ENCODE measurements at places on chromosomes 7 and 10.

DNA sequence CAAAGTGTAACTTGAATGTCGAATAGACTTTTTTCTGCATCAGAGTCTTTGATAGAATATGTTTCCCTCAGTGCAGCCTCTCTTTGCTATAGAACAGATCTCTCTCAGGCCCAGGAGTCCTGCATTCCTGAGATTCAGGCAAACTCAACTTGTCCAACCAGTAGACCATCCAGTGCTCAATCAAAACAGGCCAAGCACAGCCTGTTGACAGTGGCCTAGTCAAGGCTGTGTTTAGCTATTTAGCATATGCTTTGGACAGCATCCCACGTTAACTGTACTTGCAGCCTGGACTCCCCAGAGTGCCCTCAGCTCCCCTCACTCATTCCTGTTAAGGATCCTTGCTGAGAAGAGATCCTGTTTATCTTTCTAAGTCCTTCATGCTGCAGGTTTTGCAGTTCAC lies 16.3 kb downstream of the OR6V1 start:
- DNase-seq: no peak

GRCh38 chr7:150451097-150451793 lies 815 bp downstream of the GIMAP8 start:
- peak; percentile 60 for DNase-seq

DNA sequence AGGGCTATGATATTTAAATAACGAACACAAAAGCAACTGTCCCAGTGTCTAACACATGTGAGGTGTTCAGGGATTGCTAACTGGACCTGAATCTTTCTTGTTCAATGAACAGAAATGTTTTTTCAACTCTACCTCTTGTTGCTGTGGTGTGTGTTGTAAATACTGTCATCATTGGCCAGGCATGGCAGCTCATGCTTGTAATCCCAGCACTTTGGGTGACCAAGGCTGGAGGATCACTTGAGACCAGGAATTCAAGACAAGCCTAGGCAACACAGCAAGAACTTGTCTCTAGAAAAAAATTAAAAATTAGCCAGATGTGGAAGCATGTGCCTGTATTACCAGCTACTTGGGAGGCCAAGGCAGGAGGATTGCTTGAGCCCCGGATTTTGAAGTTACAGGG lies 1250.9 kb downstream of the TYW1 start:
- DNase-seq: no peak

DNA sequence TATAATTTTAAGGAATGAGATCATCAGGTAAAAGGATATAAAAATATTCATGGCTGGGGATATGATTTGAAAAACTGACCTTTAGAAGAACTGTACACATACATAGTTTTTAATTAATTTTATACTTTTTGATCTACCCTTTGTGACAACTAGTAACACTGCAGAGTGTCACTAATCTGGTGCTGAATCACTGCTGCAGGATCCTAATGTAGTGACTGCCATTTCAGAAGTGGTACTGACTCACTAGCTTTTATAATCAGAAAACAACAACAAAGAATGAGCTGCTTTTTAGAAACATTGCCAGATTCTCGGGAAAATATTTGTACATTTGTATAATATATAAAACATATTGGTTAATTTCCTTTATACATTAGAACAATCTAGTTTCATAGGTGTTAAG lies 110.4 kb downstream of the HIPK2 start:
- no peak for DNase-seq

- no peak for DNase-seq
Observed at GRCh38 chr10:2920168-2920567, 147.2 kb upstream of the PFKP start.

DNA sequence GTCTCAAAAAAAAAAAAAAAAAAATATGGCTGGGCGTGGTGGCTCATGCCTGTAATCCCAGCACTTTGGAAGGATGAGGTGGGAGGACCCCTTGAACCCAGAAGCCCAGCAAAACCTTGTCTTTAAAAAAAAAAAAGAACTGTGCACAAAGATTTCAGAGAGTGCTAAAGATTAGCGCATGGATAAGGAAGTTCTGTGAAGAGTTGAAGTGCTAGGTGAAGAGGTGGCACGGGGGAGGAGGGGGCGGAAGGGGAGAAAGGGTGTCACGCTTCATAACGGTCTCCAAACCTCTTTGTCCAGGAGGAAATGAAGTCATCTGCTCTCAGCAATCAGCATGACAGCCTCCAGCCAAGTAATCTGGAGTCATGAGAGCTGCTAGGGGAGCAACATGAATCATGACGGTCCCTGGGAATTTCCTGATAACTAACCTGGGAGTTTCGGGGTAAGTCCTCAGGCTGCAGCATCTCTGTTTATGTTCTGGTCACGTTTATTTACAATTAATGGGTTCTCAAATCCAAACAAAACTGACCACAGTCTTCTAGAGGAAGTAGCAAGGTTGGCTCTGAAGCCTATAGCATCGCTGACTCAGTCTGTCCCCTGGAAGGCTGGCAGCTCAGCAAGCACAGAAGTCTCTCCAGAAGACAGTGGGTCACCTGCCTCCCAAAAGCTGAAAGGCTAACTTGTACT lies 1.9 kb upstream of the PLAU start:
- peak; percentile 75 for DNase-seq

DNA sequence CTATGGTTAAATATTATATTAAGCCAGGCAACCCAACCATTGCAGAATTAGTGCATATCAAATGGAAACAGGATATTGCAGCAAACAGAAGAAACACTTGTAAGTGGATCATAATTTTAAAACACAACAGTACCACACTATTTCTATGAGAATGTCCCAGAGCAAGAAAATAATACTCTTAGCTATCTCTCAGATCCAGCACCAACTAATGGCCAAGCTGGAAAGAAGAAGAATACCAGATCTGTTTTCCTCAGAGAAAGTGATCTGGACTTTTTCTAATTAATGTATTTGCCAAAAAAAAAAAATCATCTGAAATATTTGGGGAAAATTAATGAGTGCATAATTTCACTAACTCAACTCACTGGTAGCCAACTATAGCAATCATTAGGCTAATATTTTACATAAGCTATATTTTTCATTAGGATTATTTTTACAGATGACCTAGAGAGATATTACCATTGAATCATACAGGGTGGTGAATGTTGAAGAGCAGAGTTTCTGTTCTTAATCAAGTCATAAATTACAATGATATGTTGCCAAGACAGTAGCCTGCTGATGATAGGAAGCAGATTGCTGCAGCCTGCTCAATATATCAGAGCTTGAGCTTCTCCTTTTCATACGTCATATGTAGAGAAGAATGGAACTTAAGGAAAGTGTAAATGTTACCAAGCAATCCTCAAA lies 995.4 kb upstream of the LRRN3 start:
- no peak for DNase-seq

DNA sequence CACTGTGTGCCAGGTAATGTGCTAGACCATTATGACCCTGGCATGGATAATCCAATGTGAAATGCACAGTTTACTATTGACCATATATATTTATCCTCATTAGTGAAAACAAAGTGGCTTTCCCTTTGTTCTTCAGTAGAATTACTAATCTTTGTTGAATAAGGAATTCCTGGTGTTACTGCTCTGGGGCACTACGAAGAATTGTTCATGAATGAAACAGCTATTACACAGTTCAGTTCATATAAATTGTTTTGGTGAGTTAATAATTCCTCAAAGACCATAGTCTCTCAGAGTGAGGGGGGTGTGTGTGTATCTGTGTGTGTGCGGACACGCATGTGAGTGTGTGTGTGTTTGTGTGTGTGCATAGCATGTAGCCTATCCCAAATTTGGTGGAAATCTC lies 668.0 kb upstream of the MBL2 start:
- no peak for DNase-seq

GRCh38 chr10:121572859-121573537 lies 25.2 kb downstream of the FGFR2 start:
- DNase-seq: no peak

- no peak for DNase-seq
Observed at GRCh38 chr7:22083704-22084240, 138.1 kb upstream of the CDCA7L start.

- no peak for DNase-seq
Observed at GRCh38 chr7:2979951-2980350, 63.7 kb downstream of the CARD11 start.

DNA sequence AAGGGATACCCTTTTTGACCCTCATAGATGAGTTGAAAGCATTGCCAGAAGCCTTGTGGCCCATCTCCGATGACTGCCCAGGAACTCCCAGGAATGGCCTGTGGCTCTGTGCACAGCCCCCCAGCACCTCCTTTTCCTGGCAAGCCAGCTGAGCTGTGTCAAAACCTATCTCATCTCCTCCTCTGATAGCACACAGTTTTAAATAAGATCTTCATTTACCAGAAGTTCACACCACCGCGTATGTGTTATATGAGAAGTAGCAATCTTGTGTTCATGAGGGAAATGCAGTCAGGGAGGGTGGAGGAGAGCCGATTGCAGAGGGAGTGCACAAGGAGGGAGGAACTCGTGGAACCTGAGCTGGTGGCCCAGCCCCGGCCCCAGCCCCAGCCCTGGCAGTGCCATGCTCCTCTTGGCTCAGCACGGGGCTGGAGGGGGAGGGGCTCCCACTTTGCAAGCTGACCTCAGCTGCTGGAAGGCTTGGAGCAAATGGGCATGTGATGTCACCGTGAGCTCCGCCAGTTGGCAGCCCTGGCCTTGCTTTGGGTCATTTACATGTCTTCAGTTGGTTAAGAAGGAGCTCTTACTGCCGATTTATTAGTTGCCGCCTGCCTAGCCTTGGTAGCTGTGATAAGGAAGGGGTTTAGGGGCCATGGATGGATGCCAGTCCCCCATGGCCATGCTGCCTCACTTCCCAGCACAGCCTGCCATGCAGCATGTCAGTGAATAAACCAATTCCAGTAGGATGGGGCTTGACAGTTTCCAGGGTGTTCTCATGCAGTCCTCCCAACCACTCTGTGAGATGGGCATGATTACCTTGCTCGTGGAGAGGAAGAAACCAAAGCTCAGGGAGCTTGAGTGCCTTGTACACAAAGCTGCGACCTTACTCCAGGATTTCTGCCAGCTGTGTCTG lies 20.0 kb downstream of the UNC5B start:
- DNase-seq: no peak

DNA sequence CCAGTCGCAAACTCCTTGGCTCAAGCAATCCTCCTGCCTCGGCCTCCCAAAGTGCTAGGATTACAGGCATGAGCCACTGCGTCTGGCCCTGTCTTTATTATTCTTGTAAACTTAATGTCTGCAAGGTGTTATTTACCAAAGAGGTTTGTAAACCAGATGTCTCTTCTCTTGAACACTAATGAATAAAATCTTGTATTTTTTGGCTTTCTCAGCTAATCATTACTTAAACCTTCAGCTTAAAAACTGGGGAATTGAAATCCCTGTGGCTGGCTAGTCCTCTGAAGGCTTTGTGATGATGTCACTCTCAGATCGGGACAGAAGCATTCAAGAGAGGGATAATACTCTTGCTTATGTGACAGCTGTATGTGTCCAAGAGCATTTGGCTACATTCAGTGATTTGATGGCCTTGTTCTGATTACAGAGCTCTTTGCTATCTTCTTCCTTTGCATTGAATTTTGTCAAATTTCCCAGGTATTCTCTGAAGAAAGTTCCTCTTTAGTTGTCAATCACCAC lies 130.3 kb downstream of the BICC1 start:
- DNase-seq: no peak

DNA sequence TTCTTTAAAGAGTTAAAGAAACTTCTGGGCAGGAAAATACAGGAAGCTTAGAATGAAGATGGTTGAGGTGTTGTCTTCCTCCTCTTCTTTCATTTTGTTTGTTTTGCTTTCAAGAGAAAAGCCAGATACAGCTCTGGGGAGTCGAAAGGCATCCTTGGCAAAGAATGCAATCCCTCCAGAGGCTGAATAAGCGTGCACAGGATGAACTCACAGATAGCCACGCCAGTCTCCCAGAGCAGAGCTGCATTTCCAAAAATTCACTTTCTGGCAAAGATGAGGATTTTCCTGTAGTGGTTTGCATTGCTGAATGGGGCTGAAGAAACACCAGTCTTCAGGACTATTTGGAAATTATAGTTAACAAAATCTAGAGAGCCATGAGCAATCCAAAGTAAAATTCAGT lies 336.4 kb downstream of the NRG3 start:
- DNase-seq: no peak

GRCh38 chr10:68938117-68938516 lies 17.9 kb upstream of the DDX21 start:
- DNase-seq: no peak

DNA sequence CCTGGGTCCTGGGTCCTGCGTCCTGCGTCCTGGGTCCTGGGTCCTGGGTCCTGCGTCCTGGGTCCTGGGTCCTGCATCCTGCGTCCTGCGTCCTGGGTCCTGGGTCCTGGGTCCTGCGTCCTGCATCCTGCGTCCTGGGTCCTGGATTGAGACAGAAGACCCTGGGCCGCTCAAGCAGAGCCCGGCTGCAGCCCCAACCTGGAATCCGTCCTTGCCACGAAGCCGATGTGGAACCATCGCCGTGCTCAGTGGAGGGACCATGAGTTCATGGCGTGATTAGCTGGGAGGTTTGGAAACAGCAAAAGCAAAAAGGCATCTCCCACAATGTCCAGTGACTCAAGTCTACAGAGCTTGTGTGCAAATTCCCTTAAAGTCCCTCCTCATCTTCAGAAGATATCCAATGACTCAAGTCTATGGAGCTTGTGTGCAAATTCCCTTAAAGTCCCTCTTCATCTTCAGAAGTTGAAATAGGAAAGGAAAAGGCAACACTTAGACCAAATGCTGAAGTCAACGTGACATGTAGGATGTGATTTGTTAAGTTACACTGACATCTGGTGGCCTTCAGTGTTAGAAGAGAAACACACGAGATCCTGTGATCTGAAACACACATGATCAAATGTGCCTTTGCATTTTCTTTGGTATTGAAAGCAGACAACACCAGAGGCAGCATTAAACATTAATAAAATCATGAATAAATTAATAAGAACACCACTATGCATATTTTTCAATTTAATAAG lies 179.9 kb downstream of the PTPRN2 start:
- no peak for DNase-seq

DNA sequence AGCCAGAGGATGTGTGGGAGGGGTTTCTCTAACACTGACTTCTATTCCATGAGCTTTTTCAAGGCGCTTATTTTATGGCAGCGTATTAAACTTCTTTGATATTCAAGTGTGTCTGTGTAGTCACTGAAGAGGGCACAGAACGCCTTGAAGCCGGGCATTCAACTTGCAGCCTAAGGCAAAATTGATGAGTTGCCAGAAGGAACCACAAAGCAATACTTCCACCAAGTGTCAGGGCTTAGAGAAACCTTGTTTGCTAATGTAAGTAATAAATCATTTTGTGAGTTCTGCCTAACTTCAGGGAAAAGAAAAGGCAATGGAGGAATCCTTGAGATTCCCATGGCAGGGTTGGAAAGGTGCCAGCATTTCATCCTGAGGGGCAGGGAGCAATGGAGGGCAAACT lies 163.8 kb downstream of the LCOR start:
- DNase-seq: no peak
